ENCODE measurements at places on chromosomes 4 and X. TPM values are rescaled to one million over a fixed set of nuclear protein-coding genes. Genes with fewer than 3 reads are reported as not detected.

N4BP2 gene
- total RNA-seq = 6.0 TPM

DNA sequence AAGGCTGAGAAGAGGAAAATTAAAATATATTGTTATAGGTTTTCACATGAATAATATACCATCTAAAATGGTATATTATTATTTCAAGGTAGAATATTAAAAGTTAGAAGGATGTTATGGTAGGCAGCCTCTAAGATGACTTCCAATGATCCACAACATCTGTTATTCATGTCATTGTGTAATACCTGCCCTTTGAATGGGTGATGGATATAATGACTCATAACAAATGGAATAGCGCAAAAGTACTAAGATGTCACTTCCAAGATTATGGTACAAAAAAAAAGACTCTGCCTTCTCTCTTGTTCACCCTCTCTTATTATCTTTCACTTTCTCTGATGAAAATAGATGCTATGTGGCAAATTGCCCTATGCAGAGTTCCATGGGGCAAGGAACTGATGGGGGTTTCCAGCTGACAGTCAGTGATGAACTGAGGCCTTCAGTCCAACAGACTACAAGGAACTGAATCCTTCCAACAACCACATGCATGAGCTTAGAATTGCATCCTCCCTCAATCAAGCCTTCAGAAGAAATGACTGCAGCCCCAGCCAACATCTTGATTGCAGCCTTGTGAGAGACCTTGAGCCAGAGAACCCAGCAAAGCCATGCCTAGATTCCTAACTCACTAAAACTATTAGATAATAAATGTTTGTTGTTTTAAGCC is 57.7 kb downstream of the HS6ST2 start:
- DNase-seq = no peak

- no peak for DNase-seq
These were observed 54.8 kb downstream of the MSX1 start for GRCh38 chr4:4914059-4914820.

OTC gene
- total RNA-seq = not detected

GRCh38 chr4:20273793-20274192 is 22.1 kb downstream of the SLIT2 start:
- DNase-seq = no peak

GRCh38 chrX:13587786-13588477 is 18.5 kb downstream of the EGFL6 start:
- DNase-seq = no peak

GRCh38 chr4:151215295-151215694 is 61.7 kb upstream of the PRSS48 start:
- no peak for DNase-seq

GRCh38 chr4:22130741-22131140 is 182.2 kb upstream of the KCNIP4 start:
- no peak for DNase-seq

DNA sequence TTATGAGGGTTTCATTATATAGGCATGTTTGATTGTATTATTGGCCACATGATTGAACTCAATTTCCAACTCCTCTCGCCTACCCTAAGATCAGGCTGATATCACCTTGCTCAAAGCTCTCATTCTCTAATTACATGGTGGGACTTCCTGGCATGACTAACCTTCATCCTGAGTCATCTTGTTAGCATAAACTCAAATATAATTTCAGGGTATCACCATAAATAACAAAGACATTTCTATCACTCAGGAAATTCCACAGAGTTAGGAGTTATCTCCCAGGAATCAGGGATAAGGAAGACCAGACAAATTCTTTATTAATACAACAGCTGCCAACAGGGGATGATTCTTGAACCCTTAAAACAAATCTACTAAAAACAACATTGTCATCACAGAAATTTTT is 90.7 kb downstream of the NDST3 start:
- DNase-seq = no peak

KLHL8 gene
- total RNA-seq = 12.6 TPM

SAGE1 gene
- not detected for total RNA-seq

DNA sequence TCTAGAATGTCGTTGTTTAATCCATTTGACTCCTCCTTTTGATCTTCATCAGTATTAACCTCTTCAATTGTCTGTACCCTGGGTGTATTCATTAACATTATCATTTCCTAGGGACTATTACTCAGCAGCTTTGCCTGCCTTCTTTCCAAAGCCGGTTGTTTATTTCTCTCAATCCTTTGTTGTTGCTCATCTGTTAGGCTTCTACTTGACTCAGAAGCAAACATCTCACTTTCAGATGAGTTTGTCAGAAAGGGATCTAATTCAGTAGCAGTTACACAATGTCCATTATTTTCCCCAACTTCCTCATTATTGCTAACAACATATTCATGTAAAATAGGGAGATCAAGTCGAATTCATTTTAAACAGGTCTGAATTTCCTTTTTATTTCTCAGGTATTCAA is 22.1 kb upstream of the HSD17B10 start:
- no peak for DNase-seq

VEGFD gene
- not detected for total RNA-seq

DNA sequence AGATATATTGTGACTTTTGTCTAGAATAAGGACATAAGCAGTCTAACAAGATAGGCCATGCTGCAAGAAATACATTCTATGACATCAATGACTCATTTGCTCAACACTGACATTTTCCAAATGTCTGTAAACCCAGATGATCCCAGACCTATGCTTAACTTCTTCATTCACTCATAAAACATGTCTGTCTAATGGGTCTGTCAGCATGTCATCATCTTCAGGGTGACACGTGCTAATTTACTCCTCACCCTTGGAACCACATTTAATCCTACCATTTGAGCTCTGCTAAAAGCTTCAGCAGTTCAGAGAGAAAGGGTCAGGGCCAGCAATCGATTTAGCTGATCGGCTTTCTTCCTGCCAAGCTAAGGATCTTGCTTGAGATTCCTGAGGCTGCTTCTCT is 109.4 kb upstream of the MAP3K15 start:
- no peak for DNase-seq

DNA sequence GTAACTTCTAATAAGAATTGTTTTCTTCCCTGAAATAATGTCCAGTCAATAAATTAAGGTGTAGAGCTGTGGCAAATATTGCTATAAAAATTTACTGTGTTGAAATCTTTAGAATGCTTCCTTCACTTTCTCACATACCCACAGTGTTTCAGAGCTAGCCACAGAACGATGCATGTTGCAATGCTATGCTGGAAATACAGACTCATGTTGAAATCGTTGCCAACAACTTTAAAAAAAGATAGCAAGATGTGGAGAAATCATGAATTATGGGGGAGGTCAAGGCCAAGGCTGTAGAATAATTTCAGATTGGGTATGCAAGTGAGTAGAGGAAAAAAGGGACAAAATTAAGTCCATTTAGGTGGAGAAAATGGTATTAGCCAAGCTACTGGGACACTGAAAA is 204.8 kb downstream of the VEGFC start:
- no peak for DNase-seq

GRCh38 chrX:42946544-42947194 is 168.7 kb upstream of the PPP1R2C start:
- no peak for DNase-seq
